ENCODE measurements at places on chromosomes 7 and 10.

- DNase-seq: peak; percentile 32
These were observed 48.5 kb upstream of the SLC29A3 start for GRCh38 chr10:71270301-71271220.

GRCh38 chr10:96509017-96509641 is 4.6 kb downstream of the TLL2 start:
- peak; percentile 87 for DNase-seq

- no peak for DNase-seq
These were observed 4.6 kb downstream of the FOXL3 start for GRCh38 chr7:294440-295154.

- DNase-seq: no peak
These were observed 24.2 kb downstream of the AKR1B1 start for GRCh38 chr7:134434701-134435100.

DNA sequence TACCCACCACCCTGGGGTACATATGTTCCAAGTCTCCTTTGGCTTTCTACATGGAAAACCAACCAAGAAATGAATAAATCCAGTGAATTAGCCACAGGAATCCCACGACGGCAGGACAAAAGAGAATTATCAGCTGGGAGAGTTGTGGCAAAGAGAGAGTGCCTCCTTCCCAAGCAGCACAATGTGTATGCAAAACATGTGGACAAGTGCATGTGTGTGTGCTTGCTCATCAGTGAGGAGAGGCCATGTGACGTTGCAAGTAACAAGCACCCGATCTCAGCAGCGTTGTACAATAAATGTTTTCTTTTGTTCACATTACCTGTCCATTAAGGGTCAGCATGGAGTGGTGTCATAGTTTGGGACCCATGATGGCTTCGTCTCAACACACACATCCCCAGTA is 50.0 kb upstream of the EMX2 start:
- DNase-seq: no peak

- no peak for DNase-seq
These were observed 99.0 kb downstream of the ADRA2A start for GRCh38 chr10:111175787-111176186.

- no peak for DNase-seq
These were observed 135.5 kb downstream of the DOCK1 start for GRCh38 chr10:127040756-127041155.

- peak; percentile 33 for DNase-seq
These were observed 240.6 kb downstream of the DGKI start for GRCh38 chr7:137606061-137606674.

GRCh38 chr10:19245889-19246752 is 197.5 kb downstream of the MALRD1 start:
- DNase-seq: no peak

DNA sequence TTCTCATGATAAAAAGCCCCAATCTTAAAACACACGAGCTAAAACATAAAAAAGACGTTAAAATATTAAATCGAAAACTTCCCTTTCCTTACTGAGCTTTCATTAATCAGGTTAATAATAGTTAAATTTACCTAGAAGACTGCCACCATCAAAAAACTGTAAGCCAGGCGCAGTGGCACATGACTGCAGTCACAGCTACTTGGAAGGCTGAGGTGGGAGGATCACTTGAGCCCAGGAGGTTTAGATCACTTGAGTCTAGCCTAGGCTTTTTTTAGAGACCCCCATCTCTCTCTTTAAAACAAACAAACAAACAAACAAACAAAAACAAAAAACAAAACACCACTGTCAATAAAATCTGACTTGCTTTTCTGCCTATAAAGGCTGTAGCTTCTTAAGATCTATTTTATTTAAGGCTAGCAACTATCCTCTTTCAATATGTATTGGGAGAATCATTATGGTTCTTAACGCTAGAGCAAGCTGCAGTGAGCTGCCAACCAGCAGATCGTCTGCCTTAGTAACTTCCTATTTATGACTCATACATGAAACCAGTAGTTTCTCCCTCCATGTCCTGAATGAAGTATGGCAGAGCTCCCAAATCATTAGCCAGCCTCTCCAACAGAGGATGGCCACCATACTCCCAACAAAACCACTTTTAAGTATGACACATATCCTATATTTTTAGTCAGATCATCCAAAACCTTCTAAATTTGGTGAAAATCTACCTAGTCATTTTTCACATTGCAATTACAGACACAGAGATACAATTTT is 163.7 kb downstream of the SRPK2 start:
- peak; percentile 65 for DNase-seq

DNA sequence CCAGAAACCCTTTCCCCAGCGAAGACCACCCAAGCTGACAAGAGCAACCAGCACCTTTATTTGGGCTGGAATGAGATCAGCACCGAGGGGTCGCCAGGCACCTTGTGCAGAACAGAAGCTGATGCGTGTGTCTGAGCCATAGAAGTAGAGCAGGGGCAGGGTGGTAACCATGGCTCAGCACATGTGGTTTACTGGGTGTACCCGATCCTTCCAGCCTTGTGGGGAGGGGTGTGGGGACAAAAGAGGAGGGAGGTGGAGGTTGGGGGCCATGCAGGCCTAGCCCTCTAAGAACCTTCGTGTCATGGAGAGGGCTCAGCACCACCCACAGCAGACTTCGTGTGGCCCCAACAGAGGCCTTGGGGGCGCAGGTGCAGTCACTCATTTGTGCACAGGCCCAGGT is 84.0 kb upstream of the GTF2I start:
- DNase-seq: no peak

DNA sequence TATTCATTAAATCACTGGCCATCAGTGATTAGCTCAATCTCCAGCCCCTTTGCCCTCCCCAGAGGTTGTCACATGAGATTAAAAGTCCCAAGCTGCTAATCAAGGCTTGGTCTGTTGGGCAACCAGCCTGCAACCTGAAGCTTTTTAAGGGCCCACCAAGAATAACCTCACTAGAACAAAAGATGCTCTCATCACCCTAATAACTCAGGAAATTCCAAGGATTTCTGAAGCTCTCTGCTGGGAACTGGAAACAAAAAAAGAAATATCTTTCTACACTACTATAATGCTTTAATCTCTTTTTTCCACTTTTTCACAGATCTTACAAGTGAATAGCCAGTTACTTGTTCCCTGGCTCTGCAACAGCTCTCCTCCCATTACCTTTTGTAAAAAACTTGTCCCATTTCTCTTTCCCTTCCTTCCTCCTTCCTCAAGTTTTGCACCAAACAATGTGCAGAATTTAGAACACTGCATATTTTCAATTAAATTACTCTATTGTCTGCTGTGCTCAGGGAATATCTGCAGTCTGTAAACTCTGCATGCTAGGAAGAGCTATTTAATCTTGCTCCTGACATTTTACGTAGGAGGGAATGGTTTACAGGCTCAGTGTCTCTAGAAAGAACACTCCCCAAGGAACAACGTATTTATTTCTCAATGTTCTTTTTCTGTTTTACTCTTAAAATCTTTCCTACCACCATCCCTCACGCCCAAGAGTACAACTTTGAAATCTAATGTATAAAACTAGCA is 169.1 kb downstream of the IMMP2L start:
- no peak for DNase-seq

- DNase-seq: peak; percentile 17
These were observed 129.9 kb upstream of the TAC1 start for GRCh38 chr7:97601931-97602457.

DNA sequence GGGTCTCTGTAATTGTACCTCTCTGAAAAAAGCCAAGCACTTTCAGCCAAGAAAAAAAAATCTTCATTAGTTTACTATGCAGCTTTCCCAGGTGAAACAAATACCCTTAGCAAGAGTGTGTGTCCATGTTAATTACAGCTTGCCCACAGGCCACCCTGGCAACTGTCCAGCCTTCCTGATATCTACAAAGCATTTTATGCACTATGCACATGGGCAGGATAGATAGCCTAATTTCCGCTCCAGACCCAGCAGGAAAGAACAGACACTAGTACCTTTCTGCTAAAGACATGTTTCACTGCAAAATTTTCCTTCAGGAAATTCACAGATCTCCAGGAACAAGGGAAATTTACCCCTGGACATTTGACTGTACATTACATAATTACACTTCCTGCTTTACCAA is 24.4 kb downstream of the CACNA2D1 start:
- DNase-seq: no peak

DNA sequence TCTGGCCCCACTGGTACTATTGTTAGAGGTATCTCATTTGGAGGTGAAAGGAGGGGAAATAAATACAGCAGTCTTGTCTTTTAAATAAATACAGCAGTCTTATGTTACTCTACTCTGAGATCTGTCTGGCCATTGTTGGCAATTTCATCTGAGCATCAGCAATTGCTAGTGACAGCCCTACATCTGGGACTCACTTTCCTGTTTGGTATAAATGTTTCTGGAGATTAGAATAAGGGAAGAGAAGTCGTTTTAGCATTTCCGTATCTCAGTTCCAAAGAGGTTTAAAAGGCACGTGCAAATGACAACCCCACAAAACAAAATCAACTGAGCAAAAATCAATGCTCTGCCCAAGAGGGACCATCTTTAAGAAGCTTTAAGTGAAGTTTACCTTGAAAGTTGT is 18.1 kb upstream of the CNNM2 start:
- no peak for DNase-seq

DNA sequence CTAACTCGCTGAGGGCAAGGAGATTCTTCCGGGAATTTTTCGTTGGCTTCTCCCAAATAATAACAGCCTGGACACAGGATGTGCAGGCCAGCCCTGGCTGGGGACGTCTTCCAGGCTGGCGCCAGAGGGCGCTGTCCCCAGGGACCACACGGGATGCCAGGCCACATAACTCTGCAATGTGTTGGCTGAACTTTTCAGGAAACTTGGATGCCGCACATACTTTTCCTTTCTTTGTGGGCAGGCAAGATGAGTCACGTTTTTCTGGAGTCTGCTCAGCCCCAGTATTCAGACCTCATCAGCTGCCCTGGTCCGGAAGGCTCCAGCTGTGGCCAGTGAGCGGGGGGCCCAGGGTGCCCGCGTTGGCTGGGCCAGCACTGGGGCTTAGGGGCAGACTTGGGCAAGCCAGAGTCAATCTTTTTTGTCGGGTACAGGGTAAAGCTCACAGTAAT is 122.7 kb downstream of the PRKAG2 start:
- DNase-seq: peak; percentile 92

GRCh38 chr10:99612167-99612831 is 7.9 kb downstream of the SLC25A28 start:
- DNase-seq: peak; percentile 55

DNA sequence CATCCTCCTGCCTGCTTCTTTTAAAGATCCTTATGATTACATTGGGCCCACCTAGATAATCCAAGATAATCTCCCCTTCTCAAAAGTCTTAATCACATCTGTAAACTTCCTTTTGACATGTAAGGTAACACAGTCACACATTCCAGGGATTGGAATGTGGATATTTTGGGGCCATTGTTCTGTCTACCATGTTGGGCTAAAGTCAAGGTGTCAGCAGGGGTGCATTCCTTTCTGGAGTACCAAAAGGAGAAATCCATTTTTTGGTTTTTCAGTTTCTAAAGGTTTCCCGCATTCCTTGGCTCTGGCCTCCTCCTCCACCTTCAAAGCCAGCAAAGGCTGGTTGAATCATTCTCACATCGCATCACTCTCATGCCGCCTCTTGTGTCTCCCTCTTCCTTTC is 197.6 kb upstream of the NFE2L3 start:
- DNase-seq: no peak

GRCh38 chr7:146606628-146607027 is 490.0 kb downstream of the CNTNAP2 start:
- DNase-seq: no peak

- DNase-seq: no peak
These were observed 2.2 kb upstream of the INSIG1 start for GRCh38 chr7:155295511-155295910.

DNA sequence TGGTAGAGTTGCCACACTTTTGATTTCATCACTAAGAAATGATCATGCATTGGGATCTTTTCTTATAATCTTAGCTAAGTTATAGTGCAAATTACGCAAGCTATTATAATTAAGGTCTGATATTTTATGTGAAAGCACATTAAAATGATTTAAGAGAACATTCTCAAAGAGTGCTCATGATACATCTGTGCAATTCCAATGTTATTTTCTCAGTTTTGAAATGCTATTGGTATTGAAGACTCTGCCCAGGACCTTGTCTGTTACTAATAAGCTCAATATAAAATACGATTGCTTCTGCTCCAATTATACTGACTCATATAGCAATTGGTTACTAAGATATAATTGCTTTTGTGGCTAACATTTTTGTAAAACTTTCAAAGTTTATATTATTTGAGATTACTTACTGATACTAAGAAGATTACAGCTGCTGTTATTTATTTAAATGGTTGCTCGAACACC is 180.9 kb downstream of the ADAM12 start:
- DNase-seq: no peak

DNA sequence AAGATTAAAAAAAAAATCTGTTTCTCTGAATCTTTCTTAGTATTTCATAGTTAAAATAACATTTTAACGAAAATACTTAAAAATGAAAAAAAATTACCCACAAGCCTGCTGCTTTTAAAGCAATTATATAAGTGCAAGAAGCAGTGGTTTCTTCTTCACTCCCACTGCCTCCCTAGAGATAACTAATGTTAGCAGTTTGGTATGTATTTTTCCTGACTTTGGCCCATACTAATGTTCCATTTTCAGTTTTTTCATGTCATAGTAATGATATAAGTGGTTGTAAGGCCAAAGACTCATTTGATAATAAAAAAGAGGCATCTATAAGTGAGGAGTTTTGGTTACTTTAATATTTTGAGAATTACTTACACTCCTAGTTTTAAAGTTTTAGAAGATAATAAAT is 24.3 kb upstream of the LAMB1 start:
- no peak for DNase-seq

DNA sequence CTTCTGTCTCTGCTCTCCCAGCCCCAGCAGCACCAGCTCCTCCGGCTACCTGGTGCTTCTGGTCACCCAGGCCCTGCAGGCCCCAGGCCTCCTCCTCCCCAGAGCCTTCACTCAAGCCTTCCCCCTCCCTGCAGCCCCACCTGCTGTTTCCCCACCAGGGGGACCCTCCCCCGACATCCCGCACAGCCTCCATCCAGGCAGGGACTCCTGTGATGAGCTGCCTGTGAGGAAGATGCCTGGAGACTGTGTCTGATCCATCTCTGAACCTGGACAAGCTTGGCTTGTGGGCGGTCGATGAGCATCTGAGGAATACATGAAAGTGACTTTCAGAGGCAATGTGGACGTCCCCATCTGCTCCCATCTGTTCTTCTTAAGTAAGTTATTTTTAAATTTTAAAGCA is 45.0 kb downstream of the RAMP3 start:
- DNase-seq: no peak

DNA sequence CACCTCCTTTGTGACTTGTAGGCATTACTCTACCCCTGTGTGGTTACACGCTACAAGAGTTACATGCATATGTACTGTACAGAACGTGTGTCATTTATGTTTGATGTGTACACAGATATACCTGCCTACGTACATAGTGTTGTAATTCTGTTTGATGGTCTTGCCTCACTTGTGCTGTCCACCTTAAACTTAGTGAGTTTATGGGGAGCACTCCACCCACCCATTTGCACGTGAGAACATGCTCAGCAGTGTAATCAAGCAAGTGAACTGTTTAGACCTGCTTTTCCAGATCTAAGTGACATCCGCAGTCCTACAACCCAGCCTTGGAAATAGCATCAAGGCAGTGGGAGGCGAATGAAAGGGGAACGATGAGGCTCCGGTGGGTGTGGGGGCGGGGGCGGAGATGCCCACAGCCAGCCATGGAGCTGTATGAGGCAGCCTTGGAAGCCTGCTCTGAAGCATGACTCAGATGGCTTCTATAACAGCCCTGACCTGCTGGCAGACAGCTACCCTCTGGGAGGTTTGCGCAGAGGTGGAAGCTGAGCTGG is 52.1 kb downstream of the SUFU start:
- no peak for DNase-seq

- no peak for DNase-seq
These were observed 538.6 kb upstream of the POT1 start for GRCh38 chr7:125467996-125468854.

Data from Caki2 (cell line).